ENCODE measurements at places on chromosomes 7 and 10.
A peak's percentile ranks its signal among the peaks of the same experiment; 100 is the strongest.

- no peak for DNase-seq
These were observed 20.5 kb downstream of the STRA8 start for GRCh38 chr7:135253851-135254771.

DNA sequence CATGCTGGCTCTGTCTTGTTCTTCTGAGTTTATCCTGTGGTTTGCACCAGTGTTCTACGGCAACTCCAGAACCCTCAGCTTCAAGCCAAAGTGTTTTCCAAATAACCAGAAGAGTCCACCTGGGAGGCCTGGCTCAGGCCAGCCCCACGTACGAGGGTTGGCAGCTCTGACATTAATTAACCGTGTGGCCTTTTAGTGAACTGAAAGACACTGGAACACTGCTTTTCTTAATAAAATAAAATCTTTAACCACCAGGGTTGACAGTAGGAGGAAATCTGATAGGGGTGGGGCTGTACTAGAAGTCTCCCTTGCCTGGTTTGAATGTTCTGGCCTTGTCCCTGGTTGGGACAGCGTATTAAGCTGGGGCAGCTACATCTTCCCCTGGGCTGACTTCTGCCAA is 64.9 kb downstream of the SYPL1 start:
- DNase-seq: no peak

DNA sequence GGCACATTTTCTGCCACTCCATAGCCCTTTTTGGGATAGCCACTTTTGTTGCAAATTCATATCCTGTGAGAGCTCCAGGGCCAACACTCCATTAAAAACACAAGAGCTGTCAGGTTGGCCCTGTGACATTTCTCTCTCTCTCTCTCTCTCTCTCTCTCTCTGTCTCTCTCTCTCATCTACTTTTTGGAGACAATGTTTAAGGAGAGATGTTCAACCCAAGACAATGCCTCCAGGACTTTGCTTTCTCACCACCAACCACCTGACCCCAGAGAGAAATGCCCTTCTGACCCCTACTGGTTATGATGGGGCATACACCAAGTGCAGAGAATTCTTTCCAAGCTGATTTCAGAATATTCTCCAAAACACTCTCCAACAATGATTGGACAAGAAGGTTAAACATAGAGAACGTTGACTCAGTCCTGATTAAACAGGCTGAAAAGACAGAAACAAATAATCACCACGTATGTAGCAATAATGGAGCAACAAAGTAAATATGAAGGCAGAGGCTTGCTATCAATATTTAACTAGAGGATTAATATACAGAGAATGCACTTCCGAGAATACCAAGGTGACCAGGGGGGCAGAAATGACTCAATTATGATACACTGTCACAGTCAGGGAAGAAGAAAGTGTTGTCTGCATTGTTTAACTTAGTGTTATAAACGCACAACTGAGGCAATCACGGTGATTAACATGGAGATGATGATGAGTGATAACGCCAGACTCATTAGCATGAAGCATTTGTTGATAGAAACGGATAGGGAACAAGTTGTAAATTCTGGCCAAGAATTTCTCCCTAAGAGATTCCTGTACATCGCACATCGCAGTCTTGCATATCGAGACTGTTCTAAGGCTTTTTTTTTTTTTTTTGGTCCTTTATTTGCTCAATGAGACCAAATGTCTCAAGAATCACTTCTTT is 178.5 kb downstream of the NRP1 start:
- peak; percentile 81 for DNase-seq

DNA sequence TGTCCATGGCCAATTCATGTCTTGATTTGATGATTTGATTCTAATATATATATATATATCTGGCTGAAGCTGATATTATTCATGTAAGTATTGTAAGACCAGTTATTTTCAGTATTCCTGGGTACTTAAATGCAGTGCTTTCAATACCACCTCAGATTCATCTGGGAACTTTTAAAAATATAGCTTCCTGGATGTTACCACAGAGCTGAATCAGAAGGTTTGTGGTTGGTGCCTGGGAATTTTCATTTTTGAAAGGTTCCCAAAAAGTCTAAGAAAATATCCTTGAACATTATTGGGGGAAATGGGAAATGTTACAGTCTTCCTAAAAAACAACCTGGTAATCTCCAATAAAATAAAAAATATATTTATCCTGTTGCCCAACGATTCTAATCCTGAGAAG is 10.7 kb upstream of the PPP3CB start:
- DNase-seq: no peak

GRCh38 chr7:46759711-46760480 is 822.0 kb downstream of the TNS3 start:
- peak; percentile 39 for DNase-seq
